ENCODE measurements at places on chromosomes 5 and 9.

GRCh38 chr9:22010866-22011625 lies 1.9 kb upstream of the CDKN2B start:
- no peak for DNase-seq

GRCh38 chr5:179130101-179130681 lies 70.0 kb downstream of the ZNF354C start:
- DNase-seq, result no peak

DNA sequence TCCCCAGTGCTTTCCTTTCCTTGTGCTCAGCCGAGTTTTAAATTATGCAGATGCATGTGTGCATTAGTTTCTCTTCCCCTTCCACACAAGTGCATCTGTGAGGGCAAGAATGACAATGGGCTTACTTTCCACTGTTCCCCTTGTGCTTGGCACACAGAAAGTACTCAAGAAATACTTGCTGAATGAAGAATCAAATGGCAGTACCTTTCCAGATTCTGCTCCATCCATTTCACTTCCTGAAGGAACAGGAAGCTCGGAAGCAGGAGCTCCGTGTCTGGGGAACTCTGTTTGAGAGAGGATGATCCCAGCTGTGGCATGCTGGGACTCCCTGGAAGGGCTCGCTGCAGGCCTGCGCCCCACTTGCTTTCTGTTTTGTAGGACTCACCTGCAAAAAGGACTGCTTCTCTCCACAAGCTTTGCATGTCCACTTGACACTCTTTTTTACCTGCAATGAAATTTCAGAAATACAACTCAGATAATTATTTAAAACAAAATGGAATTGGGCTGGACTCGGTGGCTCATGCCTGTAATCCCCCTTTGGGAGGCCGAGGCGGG lies 5.5 kb downstream of the MRNIP start:
- no peak for DNase-seq

DNA sequence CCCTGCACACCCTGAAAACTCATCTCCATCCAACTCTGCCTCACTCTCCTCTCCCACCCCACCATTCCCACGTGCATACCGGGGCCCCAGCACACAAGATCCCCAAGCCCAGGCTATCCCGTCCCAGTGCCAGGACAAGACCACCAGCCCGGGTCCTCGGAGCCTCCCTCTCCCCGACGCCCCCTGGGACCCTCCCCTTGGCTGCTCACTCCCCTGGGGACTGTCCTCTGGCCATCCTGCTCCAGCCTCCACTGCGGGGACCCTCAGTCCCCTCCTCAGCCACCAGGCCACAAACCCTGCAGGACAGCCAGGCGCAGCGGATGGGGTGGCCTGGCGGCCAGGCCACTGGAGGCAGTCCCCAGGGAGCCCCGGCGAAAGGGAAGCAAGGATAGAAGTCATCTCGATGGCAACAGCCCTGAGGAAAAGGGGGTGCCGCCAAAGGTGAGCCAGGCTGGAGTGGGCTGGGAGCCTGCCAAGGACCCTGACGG lies 62.8 kb downstream of the C9orf50 start:
- DNase-seq, result peak; percentile 53

GRCh38 chr5:76705574-76705973 lies 10.4 kb upstream of the F2R start:
- DNase-seq, result no peak

DNA sequence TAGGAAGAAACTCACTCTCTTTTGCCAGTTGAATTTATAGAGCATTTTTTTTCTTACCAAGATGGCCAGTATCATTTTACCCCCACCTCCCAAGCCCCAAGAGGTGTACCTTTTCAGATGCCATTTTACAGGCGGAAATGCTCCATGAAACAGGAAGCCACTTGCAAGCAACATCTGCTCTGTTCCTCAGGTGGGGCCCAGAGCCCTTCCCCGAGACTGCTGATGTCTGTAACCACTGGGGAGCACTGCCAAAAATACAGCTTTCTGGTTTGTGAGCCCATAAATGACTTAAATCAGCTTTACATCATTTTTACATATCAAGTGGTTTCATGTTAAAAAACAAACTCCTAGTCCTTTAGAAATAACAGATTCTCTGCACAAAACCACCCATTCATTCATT lies 42.9 kb upstream of the GARNL3 start:
- no peak for DNase-seq

DNA sequence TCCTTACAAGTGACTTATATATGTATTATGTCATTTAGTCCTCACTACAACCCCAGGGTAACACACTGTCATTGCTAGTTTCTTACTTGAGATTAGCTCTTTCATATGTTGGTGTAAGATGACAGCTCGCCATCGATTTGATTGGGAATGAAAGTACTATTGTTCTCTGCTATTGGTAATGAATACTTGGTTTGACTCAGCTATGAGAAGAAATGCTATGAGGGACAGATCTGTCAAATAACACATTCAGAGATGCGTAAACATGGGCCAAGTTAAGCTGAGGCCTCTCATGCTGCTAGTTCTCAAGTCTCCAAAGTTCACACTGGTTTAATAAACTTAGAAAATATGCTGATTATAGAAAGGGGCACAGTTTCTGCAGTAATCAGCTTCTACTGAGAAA lies 142.7 kb downstream of the SGCD start:
- no peak for DNase-seq

- DNase-seq, result no peak
Measured at GRCh38 chr9:22102146-22103053, 93.3 kb upstream of the CDKN2B start.

- no peak for DNase-seq
Measured at GRCh38 chr5:98635656-98636055, 137.8 kb upstream of the RGMB start.

GRCh38 chr5:167767795-167768194 lies 523.6 kb upstream of the WWC1 start:
- DNase-seq, result no peak

- DNase-seq, result no peak
Measured at GRCh38 chr5:90037646-90038045, 371.9 kb downstream of the CETN3 start.

GRCh38 chr5:100902440-100903038 lies 543 bp downstream of the ST8SIA4 start:
- DNase-seq, result no peak

- DNase-seq, result no peak
Measured at GRCh38 chr5:172858990-172859811, 25.1 kb downstream of the ERGIC1 start.

GRCh38 chr5:139104577-139105276 lies 93.4 kb downstream of the SIL1 start:
- DNase-seq, result no peak

GRCh38 chr5:9712911-9713310 lies 82.8 kb upstream of the TAS2R1 start:
- DNase-seq, result no peak

DNA sequence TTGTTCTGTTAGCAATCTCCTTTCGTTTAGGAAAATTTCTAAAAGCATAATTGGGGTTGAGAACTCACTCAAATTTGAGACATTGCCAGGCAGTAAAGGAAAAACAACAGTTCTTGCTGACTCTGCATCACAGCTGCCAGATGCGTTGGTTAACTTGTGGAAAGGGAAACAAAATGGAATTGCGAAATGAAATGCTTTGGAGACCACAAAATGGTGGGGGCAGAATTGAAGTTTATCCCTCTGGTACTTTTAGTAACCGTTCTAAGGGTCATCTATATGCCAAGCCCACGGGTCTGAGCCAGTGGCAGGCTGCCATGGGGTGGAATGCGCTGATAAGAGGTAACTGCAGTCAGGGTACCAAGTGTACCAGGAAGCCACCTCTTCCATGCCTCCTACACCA lies 28.6 kb upstream of the SELENOP start:
- no peak for DNase-seq

GRCh38 chr9:125343518-125344275 lies 82.1 kb downstream of the GAPVD1 start:
- peak; percentile 46 for DNase-seq

DNA sequence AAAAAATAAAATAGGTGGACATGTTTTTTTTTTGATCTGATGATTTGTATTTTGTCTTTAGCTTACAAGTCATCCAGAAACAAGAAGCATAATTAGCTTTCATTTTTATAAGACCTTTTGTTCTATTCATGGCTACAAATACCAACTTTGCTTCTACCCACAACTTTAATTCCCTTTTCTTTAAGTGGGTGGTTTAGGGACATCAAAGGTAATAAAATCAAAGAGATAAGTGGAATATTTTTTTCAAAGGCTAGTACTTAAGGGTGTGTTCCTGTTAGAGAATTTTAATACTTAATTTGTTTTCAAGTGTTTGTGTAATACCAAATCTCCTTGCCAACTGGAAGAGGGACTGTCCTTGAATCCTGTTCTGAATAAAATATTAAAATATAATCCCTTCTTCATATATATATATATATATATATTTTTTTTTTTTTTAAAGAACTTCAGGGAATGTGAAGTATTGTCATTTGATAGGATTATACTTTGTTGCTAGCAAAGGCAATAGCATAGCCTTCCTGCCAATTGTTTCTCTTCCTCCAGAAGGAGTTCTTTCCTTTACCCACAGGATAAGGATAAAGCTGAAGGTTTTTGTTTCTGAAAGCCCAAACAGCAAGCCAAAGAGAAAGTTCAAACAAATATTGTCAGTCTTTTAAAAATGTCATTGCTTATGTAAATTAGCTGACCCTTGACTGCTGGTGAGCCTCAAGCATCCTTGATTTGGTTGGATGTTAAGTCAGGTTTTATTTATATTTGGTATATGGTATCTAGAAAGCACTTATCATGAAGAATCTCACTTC lies 108.9 kb downstream of the PAM start:
- no peak for DNase-seq

- DNase-seq, result no peak
Measured at GRCh38 chr9:90037146-90037797, 432.5 kb downstream of the GADD45G start.

- DNase-seq, result peak; percentile 91
Measured at GRCh38 chr9:111525056-111525977, at the start of gene ZNF483. TSS of gene ZNF483 (plus strand) at chr9:111525179. CDS start at chr9:111527396, 2,217 bp downstream.

Data from BE2C (cell line).